NCI-H1417 treated with DMSO at 0.1 percent for 48 hours (cell line): ENCODE measurements at places on chromosomes 5 and 9.

GRCh38 chr9:121326130-121326838, 43.8 kb downstream of the STOM start:
- no peak for DNase-seq

GRCh38 chr5:55694152-55694830, 17.8 kb downstream of the SLC38A9 start:
- DNase-seq: no peak

GRCh38 chr9:118522093-118523028, 818.2 kb downstream of the TLR4 start:
- no peak for DNase-seq

GRCh38 chr5:19987612-19988361, at the start of gene CDH18:
Gene CDH18, minus strand, starts transcription at chr5:19988200. Its CDS starts 149,214 bp downstream, at chr5:19838986.
- DNase-seq: peak; percentile 47

GRCh38 chr5:68170826-68171558, 44.6 kb upstream of the PIK3R1 start:
- no peak for DNase-seq

GRCh38 chr5:162221910-162222309, 154.3 kb downstream of the GABRG2 start:
- no peak for DNase-seq

DNA sequence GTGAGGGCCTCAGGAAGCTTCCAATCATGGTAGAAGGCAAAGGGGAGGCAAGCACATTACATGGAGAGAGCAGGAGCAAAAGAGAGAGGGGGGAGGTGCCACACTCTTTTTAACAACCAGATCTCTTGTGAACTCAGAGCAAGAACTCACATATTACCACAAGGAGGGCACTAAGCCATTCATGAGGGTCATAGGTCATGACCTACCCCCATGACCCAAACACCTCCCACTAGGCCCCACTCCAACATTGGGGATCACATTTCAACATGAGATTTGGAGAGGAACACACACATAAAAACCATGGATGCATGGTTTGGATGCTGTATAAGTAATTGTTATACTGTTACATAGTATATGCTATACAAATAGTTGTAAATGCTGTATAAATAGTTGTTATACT, 17.5 kb downstream of the POLK start:
- DNase-seq: no peak
